Stimulated activated CD4-positive, alpha-beta T cell treated with anti-CD3 and anti-CD28 coated beads, Interleukin-1b, Interleukin-23, amount 100 ng/mL, for 1 hour (primary cell): ENCODE measurements at places on chromosomes 1 and 21.

GRCh38 chr21:41361053-41361785 lies 608 bp upstream of the MX2 start:
- no peak for DNase-seq

GRCh38 chr1:160465123-160465522 lies 57.9 kb downstream of the SLAMF6 start:
- no peak for DNase-seq

- no peak for DNase-seq
Observed at GRCh38 chr1:39927538-39927937, 25.8 kb upstream of the MYCL start.

DNA sequence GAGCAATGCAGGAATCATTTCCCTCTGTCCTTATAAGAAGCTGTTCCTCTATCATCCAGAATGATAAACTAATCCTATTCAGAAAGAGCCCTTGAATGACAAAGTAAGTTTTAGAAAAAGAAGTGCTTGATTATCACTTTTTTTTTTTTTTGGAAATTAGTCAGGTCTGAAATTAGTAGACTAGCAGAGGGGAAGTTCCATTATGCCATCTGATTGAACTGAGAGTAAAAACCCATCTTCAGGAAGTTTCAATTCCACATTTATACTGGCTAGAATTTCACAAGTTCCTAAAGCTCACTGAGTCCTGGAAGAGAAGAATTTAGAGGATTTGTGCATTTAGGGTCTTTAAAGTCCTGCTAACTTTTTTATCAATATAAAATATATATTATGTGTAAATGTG lies 128.8 kb upstream of the COA6 start:
- no peak for DNase-seq

GRCh38 chr1:235919833-235920441 lies 53.2 kb upstream of the LYST start:
- DNase-seq, result no peak

DNA sequence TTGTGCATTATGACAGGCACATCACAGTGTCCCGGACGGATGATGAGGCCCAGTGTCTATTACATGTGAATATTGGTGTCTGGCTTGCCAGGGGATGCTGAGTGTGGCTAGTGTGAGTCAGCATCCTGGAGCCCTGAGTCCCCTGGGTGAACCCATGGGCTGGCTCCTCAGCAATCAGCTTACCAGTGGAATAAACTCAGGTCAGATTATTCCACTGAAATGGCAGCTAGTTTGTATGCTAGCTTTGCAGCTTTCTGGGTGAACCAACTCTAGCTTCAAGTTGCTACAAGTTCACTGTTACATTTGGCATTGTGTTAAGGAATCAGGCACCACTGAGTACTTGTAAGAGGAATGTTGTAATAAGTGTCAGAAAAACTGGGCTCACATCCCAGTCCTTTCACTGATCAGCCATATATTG lies 23.9 kb upstream of the RPTN start:
- DNase-seq, result no peak

DNA sequence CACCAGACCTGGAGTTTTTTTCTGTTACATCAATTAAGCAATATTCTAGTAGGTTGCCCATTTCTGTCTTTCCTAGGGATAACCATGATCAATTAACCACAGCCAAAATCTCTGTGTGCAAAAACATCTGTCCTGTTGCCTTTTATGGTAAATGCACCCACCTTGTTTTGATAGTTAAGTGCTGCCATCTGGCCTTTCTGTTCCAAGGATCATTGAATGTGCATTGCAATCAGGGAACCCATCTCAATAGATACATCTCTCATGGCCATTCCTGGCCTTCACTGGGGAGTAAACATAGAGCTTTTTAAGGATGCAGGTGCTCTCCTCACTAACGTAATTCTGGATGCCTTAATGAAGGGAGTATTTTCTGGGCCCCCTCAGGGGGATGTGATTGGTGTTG lies 111.8 kb upstream of the KIAA1614 start:
- DNase-seq, result no peak

GRCh38 chr1:72051538-72051937 lies 230.8 kb downstream of the NEGR1 start:
- DNase-seq, result no peak

DNA sequence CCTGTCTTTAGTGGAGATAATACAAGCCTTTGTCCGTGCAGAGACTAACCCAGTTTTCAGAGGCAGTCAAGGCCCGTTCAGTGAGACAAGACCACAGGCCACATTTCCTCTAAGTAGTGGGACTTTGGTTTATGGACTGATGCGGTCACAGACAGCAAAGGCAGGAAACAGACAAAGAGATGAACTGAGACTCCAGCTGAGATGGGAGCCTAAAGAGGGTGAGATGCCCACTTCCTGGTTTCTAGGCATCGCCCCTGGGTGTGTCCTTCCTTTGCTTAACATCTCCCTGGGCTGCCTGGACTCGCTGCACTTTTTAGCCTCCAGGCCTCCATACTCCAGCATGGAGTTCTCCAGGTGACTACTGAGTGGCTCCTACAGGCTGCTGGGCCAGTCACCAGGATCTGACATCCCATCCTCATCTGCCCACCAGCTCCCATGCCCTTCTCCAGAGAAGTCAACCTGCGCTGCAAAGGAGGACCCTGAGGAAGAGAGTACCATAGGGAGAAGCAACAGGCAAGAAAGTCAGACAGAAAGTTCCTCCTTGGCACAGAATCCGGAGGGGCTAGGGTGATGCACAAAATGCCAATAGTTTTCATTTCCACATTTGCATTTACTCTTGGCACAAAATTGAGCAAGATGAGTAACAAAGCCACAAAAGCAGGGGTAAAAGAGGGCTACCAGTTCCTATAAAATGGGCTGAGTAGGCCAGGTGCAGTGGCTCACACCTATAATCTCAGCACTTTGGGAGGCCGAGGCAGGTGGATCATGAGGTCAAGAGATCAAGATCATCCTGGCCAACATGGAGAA lies 15.1 kb downstream of the THEMIS2 start:
- DNase-seq, result no peak

DNA sequence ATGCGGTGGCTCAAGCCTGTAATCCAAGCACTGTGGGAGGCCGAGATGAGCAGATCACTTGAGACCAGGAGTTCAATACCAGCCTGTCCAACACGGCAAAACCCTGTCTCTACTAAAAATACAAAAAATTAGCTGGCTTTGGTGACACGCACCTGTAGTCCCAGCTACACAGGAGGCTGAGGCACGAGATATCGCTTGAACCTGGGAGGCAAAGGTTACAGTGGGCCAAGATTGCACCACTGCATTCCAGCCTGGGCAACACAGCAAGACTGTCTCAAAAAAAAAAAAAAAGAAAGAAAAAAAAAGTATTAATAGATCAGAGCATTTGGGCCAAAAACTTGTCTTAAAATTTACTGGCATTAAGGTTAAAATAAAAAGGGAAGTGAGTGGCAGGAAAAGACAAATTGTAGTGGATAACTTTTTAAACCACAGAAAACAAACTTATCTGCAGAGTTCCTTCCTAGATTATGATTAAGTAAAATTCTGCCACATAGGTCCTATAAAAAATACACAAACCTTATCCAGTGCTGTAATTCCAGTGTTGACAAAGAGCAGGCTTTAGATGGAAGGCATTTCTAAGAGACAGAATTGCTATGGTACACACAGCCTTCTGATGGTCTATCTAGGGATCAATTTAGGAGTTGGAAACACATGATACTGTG lies 53.3 kb downstream of the EIF4G3 start:
- DNase-seq, result no peak

GRCh38 chr21:39307466-39307865 lies 6.0 kb downstream of the BRWD1 start:
- DNase-seq, result no peak

DNA sequence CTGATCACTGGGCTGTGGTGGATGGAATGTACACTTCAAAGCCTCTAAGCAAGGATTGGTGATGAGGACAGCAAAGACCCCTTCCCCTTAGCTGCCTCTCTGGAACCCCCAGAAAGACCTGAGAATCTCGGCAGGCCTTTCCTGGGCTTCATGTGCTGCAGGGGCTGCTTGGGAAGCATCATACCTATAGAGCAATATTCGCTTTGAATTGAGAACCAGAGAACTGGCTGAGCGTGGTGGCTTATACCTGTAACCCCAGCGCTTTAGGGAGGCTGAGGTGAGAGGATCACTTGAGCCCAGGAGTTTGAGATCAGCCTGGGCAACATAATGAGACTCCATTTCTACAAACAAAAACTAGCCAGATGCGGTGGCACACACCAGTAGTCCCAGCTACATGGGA lies 22.0 kb downstream of the CSF1 start:
- DNase-seq, result no peak

- no peak for DNase-seq
Observed at GRCh38 chr1:150567341-150567716, 12.1 kb downstream of the MCL1 start.

DNA sequence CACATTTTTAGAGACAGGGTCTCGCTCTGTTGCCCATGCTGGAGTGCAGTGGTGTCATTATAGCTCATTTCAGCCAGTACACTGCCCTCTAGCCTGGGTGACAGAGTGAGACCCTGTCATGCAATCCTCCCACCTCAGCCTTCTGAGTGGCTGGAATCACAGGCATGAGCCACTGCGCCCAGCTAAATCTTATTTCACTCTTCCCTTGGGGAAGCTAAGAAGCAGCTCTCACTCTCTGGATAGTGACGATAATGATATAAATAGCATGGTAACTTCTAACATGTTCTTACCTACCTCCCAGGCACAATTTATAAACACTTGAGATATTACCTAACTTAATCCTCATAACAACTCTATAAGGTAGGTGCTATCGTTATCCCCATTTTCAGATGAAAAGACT lies 24.9 kb downstream of the IQGAP3 start:
- DNase-seq, result no peak

DNA sequence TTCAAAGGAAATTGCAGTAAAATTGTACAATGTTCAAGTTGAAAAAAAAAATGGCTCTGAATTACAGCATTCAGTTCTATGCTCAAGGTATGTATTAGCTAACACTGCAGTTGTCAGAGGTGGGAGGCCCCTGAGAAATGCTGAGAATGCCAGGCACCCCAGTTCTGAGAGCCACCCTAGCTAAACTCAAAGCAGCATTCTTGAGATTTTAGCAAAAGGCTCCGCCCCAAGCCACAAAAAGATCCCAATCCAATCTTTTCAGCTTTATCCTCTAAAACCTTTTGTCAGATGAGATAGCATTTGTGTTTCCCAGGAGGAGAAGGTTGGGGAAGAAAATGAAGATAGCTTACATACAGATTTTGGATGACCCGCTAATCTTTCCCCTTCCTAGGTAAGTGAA lies 68.8 kb downstream of the SMYD2 start:
- no peak for DNase-seq

GRCh38 chr21:34802180-34802899 lies 133.5 kb downstream of the CLIC6 start:
- no peak for DNase-seq

GRCh38 chr1:223810586-223810985 lies 35.2 kb downstream of the TP53BP2 start:
- DNase-seq, result no peak

DNA sequence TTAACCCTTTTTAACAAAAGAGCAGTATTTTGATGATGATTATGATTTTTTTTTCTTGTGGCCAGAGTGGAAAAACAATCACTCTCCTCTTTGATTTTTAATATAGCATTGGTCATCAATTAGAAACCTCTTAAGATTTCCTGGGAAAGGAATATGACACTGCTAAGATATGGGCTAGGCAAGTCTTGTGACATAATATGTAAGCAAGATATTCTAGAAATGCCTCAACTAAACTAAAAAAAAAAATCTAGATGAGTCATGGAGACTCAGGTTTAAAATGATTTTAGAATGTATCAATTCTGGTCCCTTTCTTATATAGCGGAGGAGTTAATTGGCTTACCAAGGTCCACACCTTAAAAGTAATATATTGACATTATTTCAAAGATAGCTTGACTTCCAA lies 60.3 kb upstream of the JUN start:
- DNase-seq, result no peak

DNA sequence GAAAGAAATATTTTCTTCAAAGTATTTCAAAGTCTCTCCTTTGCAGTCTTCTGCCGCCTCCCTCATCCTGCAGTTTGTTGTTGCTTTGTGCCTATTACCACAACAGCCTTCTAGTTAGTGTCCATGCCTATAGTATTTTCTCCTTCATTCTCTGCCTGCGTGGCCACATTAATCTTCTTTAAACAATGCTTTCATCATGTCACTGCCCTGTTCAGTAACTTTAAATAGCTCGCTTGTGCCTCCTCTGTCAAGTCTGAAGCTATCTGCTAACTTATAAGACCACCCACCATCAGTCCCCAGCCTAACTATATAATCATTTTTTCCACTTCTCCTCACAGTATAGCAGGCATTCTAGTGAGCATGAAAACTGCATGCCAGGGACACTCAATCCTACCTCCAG lies 290.3 kb downstream of the PDE4B start:
- DNase-seq, result no peak

GRCh38 chr1:42957880-42958487 lies 684 bp downstream of the SLC2A1 start:
- peak; percentile 51 for DNase-seq

- no peak for DNase-seq
Observed at GRCh38 chr1:181936768-181937581, 124.5 kb downstream of the ZNF648 start.

GRCh38 chr1:33394770-33395169 lies 36.1 kb downstream of the PHC2 start:
- DNase-seq, result no peak

- no peak for DNase-seq
Observed at GRCh38 chr1:55428944-55429931, 214.1 kb upstream of the USP24 start.

GRCh38 chr1:236395230-236395946 lies 1.3 kb downstream of the EDARADD start:
- no peak for DNase-seq

DNA sequence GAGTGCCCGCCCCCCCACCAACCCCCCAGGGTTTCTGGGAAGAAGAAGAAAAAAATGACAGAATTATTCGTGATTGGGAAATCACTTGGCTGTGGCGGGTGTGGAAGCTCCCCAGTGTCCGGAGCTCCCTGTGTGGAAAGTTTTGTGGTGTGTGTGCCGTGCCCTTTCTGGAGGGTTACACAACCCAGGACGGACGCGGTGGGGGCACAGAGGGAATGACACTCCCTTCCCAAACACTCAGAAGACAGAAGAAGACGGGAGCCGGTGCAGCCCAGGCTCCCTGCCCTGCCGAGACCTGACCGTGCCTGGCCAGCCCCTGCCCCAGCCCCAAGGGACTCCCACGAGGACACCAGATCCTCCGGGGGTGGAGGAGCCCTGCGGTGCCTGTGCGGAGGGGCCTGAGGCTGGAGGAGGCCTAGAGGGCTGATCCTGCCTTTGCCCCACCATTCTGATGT lies 33.0 kb upstream of the ADARB1 start:
- no peak for DNase-seq

DNA sequence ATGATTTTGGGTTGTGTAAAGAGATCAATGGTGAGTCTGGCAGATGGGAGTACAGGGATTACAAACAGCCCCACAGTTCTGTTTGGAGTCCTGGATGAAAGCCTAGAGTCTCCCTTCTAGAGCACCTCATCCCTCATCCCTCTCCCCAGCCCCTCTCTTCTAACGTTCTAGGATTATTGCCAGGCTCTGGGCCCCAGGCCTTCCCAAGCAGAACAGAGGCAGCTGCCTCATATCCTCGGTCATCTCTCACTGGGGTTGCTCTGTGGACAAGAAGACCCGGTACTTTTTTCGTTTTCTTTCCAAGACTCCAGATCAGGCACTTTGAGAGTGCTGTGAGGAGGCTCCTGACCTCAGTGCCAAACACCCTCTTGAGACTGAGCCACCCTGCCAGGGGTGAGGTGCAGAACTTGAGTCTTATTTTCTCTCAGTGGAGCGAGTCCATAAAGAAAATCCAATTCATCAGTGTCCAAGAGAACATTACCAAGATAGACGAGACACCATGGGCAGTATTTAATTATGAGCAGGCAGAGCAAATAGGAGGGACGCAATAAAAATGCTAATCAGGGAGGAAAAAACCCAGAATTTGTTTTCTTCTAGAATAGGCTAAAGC lies 17.1 kb upstream of the KCND3 start:
- no peak for DNase-seq

GRCh38 chr1:16468558-16468957 lies 28.0 kb downstream of the NECAP2 start:
- DNase-seq, result no peak
